Kidney epithelial cell (primary cell): ENCODE measurements at places on chromosomes 2 and 18. TPM values are rescaled to one million over a fixed set of nuclear protein-coding genes. Genes with fewer than 3 reads are reported as not detected.

Gene BBS5
- 7.3 and 8.7 TPM in 2 replicates for total RNA-seq

Gene STPG4
- total RNA-seq, result not detected in 2 replicates

Gene RGPD4
- total RNA-seq, result not detected in 2 replicates

Gene LYPD1
- total RNA-seq, result 53.2 and 59.1 TPM in 2 replicates

Gene TBC1D8
- total RNA-seq, result 16.8 and 17.3 TPM in 2 replicates

Gene ST8SIA3
- not detected in 2 replicates for total RNA-seq

Gene TRIM43
- not detected in 2 replicates for total RNA-seq

Gene DLX2
- total RNA-seq, result 0.08 TPM in 1 of 2 replicates, not detected in the other

Gene PLGLB1
- 0.38 and 0.62 TPM in 2 replicates for total RNA-seq

Gene ASB18
- total RNA-seq, result not detected in 2 replicates

Gene OTOF
- not detected in 2 replicates for total RNA-seq

Gene KCNJ3
- not detected in 2 replicates for total RNA-seq
